Caudate nucleus (tissue), 63 donors: ENCODE measurements at places on chromosomes 2 and 18.

GRCh38 chr2:114784890-114785583 lies 342.6 kb downstream of the DPP10 start:
- DNase-seq = no peak

DNA sequence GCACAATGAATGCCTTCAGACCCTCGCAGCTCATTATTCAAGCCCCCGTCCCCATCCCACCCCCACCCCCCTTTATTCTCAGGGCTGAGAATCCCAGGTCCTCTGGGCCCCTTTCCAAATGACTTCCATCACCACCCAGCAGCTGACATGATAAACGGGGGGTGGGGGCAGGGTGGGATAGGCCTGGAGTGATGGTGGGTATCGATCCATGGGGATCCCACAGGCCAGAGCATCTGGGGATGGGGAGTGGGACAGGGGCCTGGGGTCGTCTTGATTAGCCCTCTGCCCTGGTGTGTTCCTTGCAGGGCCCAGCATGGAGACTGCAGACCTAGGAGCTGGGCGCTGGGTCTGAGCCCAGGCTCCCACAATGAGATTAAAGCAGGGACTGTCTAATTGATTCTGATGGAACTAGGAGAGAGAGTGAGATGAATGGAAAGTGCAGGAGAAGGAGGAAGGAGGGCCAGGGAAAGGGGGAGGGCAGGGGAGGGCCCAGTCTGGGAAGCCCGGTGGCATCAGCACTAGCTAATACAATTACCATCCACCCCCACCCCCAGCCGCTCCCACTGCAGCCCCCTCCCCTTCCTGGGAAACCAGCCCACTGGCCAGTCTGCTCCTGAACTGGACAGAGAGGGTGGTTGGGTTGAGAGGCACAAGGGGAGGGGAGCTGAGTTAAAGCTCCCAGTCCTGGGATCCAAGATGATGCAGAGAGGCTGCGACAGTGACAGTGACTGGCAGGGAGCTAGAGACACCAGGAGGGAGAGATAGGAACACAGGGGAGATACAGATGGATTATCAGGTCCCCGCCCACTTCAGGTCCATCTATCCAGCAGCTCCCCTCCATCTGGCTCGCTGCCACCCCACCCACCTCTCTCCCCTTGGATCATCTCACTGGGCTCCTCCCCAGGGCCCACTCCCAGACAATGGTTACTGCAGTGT lies 13.1 kb upstream of the TNS1 start:
- no peak for DNase-seq

GRCh38 chr2:23423062-23423872 lies 38.3 kb downstream of the KLHL29 start:
- no peak for DNase-seq

DNA sequence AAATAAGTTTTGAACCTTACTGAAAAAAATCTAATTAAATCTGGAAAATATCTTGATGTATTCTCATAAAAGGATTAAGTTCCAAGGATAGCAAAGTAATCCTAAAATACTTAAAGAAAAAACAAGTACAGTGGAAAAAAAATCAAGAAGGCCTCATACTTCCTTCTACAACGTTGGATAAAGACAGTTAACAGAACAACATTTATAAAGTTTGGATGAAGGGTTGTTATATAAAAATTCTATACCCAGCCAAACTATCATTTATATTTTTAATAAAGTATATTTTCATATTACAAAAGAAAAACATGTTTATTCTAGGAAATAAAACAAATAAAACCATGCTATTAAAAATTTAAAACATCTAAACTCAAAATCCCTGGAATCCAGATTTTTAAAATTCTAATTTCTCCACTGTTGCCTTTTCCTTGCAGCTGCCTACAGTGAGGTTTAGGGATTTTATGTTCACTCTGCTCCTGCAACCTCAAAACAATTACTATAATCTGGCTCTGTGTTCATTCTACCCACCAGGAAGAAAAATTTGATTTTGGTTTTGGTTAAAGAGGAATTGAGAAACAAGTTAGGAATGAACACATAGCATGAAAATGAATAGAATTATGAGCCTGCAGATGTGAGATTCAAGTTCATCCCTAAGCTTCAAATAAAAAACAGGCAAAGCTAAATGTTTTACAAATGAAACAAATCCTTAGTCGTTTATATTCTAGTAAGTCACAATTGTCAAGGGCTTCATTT lies 142.8 kb downstream of the LPIN1 start:
- DNase-seq = no peak

DNA sequence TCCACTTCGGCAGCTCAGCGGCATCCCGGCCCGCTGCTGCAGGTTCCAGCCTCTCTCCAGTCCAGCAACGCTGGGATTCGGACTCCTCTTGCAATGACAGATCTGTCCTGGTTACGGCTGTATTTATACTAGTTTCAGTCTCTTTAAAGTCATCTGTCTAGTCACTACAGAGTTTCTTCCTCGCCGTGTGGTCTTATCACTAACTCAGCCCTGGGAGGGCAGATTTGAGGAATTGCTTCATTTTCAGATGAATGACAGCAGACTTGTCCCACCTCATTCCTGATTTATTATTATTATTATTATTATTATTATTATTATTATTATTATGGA lies 2.2 kb downstream of the KLHL29 start:
- DNase-seq = no peak

DNA sequence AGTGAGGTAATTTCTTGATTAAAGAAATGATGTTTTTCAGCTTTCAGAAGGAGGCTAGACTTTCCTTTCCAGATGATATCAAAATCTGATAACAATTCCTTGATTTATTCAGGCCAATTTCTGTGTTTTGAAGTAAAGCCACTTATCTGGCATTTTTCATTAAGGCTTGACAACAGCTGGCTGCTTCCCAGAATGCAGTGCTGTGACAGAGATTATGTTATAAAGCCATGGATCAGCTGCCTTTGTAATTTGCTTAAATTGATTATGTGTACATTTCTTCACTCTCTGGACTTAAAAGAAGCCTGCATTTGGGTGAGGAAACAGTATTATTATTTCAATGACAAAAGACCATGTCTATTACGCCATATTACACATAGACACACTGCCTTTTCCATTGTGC lies 136.0 kb downstream of the PLCL1 start:
- DNase-seq = no peak

DNA sequence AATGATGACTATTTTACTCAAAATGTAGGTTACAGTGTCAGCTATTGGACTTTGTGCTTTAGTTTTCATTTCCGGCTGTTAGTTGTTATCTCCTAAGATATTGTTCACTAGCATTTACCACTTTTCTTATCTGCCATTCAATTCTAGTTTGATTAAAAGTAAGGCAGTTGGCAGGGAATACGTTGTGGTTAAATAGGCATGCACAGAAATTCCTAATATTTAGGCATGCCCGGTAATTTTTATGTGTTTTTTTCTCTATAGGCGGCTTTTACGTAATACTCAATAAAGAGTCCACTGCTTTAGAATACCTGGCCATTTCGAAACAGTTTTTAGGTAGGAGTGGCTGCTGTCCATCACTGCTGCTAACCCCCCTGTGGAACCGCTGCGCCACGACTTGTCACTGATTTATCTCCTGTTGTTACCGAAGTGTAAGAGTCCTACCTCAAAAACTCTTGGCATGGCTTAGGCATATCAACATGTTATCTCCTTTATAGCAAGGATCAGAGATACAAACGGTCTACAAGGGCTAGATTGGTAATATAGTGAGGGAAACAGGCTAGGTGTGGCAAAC lies 39.5 kb downstream of the BABAM2 start:
- no peak for DNase-seq

DNA sequence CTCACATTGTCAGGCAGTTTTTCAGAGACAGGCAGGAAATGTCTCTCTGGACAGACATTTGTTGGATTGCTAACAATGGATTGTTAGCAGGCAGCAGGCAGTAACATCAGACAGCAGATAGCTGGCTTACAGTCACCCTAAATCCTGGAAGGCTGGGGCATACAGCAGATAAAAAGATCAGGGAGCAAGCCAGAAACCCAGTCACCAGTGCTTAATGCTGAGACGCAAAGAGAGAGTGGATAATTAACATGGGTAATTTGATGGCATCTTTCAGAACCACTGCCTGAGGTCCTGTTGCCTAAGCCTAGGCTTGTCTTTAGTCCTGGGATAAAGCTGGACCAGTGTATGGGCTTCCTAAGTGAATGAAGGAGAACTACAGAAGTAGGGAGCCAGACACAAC lies 22.4 kb downstream of the MC4R start:
- DNase-seq = no peak

DNA sequence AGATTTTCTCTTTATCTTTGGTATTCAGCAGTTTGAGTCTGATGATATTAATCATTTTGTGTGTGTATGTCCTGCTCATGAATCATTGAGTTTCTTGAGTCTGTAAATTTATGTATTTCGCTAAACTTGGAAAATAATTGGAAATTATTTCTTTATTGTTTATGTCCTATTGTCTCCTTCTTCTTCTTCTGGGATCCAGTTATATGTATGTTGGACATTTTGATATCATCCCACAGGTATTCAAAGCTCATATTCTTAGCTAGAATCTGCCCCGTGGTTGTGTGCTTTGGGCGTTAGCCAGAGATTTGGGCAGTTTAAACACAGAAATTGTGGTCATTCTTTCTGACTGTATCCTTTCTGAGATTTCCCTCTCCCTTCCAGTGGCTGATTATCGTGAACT lies 243.0 kb upstream of the SPRED2 start:
- DNase-seq = no peak

GRCh38 chr2:112151271-112151670 lies 13.1 kb downstream of the FBLN7 start:
- DNase-seq = no peak

- no peak for DNase-seq
These were observed 19.1 kb downstream of the EFHD1 start for GRCh38 chr2:232652505-232652851.

DNA sequence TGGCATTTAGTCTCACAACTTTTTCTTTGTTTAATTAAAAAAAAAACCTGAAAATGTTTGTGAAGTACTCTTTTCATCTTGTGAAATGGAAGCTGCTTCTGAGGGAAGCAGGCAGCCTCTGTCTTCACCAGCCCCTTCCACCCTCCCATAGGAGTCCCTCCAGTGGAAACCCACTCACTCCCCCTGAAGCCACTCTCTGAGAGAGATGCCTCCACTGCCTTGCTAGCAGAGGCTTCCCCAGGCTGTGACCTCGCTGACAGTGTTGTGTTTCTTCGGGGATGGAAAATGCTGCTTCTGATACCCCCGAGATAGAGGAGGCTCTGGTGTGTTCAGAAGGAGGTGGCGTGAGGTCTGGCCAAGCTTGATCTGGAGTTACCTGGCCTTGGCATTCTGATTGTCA lies 59.9 kb downstream of the SH3RF3 start:
- no peak for DNase-seq

GRCh38 chr2:72895154-72895553 lies 7.9 kb downstream of the SPR start:
- no peak for DNase-seq

- DNase-seq = no peak
These were observed 2.0 kb downstream of the PHLPP1 start for GRCh38 chr18:62717169-62717924.

GRCh38 chr2:121086450-121086849 lies 198.6 kb downstream of the TFCP2L1 start:
- no peak for DNase-seq

GRCh38 chr2:219142329-219142728 lies 18.3 kb downstream of the NHEJ1 start:
- DNase-seq = no peak
